ENCODE measurements at places on chromosomes 7 and 10.
A peak's percentile ranks its signal among the peaks of the same experiment; 100 is the strongest.

DNA sequence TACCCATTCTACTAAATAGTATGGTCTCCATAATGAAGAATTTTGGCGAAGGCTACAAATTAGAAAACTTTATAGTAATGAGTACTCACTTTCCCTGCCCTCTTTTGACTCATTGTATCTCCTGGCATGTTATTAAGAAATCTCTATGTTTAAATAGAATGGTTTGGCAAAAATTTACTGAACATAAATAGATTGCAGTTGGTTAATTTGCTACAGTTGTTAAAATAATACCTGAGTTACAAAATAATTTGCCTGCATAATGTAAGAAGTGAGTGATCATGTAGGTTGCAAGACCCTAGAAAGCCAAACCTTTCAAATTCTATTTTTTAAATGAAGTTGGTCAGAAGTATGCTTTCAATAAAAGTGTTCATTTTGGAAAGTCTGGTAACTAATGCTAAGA is 176.8 kb upstream of the AHR start:
- DNase-seq: no peak

GRCh38 chr7:139730746-139731612 is 46.8 kb downstream of the HIPK2 start:
- DNase-seq: peak; percentile 16

DNA sequence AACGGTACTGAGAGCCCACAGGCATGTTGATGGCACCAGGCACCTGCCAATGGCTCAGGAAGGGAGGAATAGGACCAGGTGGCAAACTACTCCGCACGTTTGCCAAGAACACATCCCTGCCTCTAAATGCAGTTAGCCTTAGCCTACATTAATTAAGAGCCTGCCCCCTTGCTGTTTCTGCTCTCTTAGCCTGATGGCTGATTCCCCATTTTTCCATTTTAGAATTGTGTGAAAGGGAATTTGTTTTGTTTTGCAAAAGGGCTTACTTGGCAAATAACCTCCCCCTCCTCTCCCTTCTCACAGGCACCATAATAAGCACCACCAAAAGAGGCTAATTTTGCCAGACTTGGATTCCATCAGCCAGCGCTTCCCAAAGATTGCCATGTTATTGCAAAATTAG is 1203.2 kb downstream of the SORCS3 start:
- no peak for DNase-seq

- no peak for DNase-seq
Measured at GRCh38 chr7:1087952-1088920, at the start of gene GPER1. TSS of gene GPER1 (plus strand) at chr7:1088113. CDS start at chr7:1091729, 3,616 bp downstream.

DNA sequence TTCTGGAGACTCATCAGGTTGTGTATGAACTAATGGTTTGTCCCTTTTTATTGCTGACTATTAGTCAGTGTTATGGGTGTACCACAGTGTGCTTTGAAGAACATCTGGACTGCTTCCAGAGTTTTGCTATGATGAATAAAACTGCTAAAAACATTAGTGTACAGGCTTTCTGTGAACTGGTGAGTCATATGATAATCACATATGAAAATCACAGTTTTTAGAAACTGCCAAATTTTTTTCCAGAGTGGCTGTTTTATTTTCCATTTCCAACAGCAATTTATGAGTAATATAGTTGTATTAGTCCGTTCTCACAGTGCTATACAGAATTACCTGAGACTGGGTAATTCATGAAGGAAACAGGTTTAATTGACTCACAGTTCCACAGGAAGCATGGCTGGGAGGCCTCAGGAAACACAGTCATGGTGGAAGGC is 281.2 kb upstream of the VSTM2A start:
- no peak for DNase-seq

- DNase-seq: no peak
Measured at GRCh38 chr10:125928928-125929585, 32.7 kb downstream of the FANK1 start.

GRCh38 chr7:66452165-66452564 is 176.5 kb upstream of the KCTD7 start:
- DNase-seq: no peak
